ENCODE measurements at places on chromosomes 7 and 10.

DNA sequence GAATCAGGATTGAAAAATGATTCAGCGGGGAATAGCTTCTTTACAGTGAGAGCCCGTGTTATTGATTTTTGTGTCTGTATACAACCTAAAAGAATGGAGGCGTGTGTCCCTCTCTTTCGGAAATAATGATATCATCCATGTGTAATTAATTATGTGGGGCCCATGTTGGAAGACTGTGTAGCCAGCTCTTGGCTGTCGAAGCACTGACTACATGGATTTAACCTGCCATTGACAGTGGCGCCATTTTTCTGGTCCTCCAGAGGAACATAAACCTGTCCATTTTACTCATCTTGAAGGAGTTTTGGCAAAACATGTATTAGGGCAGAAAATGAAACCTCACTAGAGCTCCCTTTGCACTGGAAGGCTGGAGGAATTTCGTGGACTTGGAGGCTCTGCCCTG, 119.6 kb downstream of the ITIH5 start:
- no peak for DNase-seq

DNA sequence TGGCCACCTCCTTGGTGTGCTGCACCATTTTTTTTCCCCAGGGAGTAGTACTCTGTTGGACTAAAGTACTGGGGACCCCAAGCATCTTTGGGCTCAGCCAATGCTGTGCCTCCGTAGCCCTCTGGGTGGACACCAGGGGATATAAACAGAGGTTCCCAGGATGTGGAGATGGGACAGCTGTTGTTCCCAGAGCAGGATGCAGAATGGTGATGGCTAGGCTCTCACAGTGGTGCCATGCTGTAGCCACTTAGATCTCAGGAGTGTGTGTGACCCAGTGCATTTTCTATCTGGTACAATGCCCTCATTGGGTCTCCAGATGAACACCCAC, 50.9 kb upstream of the SCIN start:
- DNase-seq = no peak

DNA sequence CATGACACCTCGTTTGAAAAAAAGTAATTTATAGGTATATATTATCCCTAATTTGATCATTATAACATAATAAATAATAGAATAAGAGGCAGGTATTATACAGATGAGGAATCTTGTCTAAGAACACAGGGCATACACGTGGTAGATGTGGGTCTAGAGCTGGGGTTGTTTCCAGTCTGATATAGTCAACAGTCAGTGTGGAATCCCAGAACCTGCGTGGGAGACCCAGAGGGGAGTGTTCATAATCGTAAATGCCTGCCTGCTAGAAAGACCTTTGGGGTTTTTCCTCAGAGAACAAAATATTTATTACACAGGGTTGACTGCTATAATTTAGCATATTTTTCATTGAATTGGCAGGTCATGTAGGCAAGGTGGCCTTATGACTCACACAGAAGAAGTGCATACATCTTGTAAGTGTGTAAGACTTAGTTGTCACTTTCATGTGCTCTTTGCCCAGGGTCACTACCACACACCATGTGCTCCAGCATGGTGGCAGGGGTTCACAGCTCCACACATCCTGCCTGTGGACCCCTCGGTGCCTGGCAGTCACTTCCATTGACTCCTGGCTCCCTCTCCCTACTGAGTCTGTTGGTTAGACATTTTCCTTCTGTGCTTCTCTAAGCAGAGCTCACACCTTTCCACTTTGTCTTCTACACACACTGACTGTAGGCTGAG, 94.9 kb upstream of the IKZF1 start:
- DNase-seq = no peak

GRCh38 chr10:10307551-10307950, 710.1 kb upstream of the CELF2 start:
- no peak for DNase-seq

DNA sequence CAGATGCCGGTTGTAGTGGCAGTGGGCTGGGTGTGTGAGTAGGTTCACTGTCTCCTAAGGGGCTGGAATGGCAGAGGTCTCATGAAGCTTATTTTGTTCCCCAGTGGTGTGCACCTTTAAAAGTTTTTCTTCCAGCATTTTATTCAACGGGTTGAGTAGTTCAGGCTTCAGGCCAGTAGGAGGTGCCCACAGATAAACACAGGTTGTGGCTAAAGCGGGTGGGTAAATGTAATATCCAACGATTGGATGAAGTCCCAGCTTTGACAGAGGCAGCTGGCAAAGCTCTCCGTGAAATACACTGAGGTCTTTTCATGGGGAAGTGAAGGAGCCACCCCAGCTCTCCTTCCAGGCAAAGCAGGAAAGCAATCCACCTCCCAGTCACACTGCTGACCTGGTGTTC, 339.8 kb upstream of the LRRTM3 start:
- no peak for DNase-seq

GRCh38 chr10:61764486-61764885, 101.8 kb downstream of the CABCOCO1 start:
- DNase-seq = no peak

DNA sequence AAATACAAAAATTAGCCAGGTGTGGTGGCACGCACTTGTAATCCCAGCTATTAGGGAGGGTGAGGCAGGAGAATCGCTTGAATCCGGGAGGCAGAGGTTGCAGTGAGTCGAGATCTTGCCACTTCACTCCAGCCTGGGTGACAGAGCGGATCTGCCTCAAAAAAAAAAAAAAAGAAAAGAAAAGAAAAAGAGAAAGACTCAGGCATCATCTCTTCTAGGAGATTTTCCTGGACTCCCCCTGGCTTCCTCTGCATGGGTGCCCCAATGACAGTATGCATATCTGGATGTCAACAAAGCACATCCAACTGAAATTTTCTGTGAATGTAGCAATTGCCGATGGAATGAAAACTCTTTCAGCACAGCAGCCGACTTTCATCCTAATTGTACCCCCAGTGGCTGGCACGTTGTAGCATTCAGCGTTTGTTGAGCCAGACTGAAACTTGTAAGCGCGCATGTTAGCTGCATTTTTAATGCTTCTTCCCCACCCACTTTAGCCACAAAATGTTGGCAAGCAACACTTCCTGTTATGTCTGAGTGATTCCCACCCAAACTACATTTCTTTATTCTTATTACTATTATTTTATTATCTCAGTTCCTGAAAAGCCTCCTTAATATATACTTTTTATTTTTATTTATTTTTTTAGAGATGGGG, 70.2 kb downstream of the PRTFDC1 start:
- no peak for DNase-seq

GRCh38 chr7:128378637-128379036, 17.1 kb upstream of the PRRT4 start:
- DNase-seq = no peak

DNA sequence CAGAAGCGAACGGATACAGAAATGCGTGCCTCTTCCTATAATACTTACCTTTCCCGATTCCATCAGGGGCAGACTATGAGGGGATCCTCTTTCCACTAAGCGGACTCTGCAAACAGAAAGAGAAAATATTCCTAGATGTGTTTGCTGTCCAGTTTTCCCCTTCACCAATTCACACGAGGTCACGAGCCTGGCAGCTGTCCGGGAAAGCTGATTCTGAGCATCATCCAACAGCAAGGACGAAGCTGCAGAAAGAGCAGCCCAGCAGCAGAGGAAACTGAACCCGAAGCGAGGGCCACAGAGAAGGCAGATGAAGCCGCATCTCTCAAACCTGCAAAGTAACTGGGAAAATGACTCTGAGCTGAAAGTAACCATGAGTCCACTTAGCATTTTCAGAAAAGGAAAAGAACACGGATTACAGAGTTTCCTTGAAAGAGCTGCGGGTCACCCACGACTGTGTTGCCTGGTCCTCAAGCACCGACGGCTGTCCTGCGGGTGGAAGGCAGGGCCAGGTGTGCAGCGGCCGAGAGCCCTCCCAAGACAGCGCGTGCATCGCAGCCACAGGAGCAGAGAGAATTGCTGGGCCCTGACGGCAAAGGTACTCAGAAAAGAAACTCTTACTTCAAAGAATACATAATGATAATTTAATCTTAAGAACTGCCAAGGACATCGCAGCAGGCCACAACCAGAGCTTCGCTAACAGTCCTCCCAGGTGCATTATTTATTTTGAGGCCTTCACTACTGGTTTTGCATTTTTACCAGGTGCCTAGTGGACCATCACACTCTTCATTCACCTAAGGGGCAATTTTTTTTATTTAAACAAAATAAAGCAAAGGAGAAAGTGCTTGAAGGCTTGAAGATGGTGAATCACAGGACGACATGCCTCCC, 153.3 kb downstream of the ZMYND11 start:
- no peak for DNase-seq

- no peak for DNase-seq
Observed at GRCh38 chr10:60958892-60959601, 15.1 kb upstream of the RHOBTB1 start.
